NCI-H748 treated with DMSO at 0.1 percent for 48 hours (cell line): ENCODE measurements at places on chromosomes 12 and 14.

GRCh38 chr12:47190271-47190750 is 110.6 kb upstream of the AMIGO2 start:
- DNase-seq = no peak

- DNase-seq = no peak
Measured at GRCh38 chr12:132170094-132170636, 25.9 kb downstream of the NOC4L start.

DNA sequence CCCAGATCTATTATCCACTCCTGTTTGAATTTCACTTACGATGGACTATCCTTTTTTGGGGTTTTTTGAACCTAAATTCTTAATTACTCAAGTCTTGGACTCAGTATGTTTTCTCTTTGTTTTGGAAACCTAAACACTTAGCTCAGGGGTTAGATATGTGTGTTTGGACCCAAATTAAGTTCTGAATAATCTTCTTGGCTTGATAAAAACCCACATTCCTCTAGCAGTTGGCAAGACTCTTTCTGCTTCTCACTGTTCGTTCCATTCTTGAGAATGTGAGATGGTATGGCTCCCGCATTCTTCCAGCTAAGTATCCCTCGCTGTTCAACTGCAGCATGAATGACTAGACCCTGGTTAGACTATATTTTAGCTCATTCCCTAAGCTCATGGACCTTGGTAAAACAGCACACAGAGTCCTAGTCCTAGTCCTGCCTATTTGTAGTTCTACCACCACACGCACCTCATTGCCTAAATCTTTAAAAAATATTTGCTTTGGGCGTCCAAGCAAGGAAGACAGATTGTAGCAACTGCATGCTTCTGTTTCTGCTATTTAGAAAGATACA is 860.0 kb downstream of the RPS29 start:
- DNase-seq = no peak

DNA sequence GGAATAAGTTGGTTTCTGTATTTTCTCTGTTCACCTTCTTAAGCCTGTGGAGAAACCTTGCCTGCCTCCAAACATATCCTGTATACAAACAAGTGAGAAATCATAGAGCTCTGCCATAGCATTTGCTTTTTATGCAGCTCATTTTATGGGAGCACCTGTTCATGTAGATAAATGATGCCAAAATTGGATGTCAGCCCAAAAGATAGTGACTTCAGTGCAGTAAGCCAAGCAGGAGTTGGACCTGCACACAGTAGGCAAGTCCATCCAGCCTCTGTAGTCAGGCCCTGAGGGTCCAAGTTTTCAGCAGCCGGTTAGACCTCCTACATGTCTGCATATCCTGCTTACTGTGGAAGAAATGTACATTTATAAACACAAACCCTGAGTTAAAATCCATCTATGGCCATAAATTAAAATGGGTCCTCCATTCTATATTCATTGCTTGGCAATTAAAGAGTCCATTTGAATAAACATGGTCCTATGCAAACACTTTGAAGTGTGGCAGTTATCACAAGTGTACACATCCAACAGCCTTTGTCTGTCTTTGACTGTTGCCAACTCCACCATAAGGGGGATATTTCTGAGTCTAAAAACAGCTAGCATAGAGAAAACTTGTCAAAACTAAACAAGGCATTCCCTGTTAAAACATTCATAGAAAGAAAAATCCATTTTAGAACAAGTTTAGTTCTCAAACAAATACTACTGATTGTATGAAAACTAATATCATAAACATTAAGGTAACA is 847.8 kb downstream of the RPS29 start:
- peak; percentile 88 for DNase-seq

GRCh38 chr12:89742337-89743022 is 33.8 kb upstream of the ATP2B1 start:
- no peak for DNase-seq

DNA sequence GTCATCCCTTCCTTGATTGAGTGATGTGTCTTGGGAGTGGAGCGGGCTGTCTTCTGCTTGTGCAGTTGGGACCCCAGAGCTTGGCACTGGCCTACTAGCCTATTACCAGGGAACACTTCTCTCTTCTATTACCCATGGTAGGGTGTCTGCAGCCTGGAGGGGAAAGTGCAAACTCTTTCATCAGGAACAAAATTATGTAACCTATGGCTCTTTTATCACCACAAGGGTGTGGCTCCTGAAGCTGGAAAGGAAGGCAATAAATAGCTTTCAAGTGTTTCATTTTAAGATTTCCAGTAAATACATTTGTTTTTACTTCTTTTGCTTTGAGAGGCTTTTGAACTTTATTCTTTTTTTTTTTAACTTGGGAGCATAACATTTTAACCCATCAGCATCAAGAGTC is 349.7 kb upstream of the FAR2 start:
- DNase-seq = no peak

- no peak for DNase-seq
Measured at GRCh38 chr12:2355604-2356003, 302.8 kb downstream of the CACNA1C start.

DNA sequence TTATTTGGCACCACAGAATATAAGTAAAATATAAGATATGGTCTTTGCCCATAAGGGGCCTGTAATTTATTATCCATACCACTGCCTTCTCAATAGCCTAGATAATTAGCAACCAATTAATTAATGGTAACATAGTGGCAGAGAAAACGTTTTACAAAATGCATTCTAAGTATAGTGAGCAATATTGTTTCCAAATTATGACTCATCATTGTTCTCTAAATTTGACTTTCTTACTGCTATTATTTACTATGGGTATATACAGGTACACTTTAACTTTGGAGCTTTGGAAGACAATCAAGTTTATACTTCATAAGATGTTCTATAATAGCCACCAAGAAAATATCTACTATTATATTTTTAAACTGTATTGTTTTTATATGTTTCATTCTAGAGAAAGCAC is 26.7 kb downstream of the DCP1B start:
- no peak for DNase-seq

DNA sequence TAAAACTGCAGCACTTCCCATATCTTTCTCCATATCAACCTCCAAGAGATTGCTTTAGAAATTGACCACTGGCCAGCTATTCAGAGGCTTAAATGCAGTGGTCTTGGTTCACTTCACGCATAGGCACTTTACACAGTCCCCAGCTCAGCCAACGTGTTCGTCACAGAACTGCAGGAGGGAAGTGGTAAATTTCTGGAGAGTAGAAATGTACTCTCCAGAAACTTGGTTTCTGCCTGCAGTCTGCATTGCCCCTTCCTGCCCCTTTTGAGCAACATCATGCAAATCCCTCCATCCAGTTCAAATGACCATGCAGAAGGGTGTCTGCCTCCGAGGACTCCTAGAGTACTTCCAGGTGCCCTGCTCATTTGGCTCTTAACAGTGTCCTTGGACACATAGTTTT is 42.7 kb upstream of the NEDD1 start:
- no peak for DNase-seq

DNA sequence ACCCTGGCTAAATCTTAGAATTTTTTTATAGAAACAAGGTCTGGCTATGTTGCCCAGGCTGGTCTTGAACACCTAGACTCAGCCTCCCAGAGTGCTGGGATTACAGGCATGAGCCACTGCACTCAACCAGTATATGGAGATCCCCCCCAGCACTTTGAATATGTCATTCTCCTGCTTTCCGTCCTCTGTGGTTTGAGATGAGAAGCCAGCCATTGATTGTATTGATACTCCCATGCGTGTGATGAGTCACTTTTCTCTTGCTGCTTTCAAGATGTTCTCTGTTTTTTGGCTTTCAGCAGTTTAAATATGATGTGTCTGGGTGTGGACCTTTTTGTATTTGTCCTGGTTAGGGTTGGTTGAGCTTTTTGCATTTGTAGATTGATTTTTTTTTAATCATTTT is 75.2 kb upstream of the DNM1L start:
- DNase-seq = no peak

- no peak for DNase-seq
Measured at GRCh38 chr12:4956968-4957367, 47.3 kb downstream of the KCNA1 start.

DNA sequence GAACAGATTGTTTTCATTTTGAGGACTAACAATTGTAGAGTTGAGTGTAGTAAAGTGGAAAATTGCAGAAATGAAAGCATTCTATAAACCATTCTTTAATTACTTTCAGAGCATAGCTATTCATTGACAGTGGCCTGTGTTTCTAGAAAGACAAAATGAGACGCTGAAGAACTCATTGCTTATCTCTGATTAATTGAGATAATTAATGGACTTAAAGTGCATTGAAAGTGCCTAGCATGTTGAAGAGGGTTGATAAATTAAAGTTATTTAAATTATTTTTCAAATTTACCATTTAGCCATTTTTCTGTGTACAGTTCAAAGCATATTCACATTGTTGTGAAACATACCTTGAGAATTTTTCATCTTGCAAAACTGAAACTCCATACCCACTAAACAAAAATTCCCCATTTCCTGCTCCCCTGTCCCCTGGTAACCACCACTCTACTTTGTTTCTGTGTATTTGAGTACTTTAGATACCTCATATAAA is 57.4 kb downstream of the DAAM1 start:
- DNase-seq = no peak

DNA sequence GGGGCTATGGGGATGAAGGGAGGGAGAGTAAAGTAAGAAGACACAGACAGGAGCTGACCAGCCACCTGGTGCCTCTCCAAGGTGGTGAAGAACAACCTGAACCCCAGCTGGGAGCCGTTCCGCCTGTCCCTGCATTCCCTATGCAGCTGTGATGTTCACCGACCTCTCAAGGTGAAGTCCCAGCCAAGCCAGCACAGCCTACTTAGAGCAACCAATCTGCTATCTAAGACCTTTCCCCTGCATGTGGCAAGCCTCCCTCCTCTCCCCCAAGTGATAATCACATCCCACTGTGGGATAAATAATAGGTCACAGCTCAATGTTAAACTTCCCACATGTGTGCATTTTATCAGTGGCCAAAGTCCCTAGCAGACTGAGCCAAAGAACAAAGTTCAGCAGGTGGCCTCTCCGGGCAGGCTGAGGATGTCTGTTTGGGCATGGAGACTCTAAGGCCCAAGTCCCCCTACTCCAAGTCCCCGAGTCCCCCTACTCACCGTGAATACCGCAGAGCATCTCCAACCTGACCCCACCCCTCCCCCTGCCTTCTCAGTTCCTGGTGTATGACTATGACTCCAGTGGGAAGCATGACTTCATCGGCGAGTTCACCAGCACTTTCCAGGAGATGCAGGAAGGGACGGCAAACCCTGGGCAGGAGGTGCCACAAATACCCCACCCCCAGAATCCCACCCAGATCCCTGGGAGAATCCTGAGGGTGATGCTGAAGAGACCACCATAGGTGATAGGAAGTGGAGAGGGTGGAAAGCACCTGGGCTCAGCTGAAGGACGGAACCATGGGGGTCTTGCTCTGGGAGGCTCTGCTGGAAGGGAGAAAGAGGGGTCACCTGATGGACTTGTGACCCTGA is 3.5 kb downstream of the CPNE6 start:
- no peak for DNase-seq

DNA sequence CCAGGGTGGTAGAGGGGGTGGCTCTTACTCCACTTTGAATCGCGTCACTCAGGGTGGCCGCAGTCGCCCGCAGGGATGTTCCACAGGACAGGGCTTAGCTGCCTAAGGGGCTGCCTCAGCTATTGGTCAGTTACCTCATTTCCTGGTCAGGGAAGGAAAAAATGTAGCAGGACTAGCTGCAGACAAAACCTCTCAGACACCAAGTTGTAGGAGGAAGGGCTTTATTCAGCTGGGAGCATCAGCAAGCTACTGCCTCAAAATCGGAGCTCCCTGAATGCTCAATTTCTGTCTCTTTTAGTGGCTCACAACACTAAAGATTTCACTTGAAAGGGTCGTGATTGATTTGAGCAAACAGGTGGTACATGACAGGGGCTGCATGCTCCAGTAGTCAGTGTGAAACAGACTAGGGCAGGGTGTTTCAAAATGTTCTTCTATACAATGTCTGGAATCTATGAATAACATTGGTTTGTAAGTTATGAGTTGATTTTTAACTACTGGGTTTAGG is 6.4 kb upstream of the CLEC6A start:
- DNase-seq = no peak

DNA sequence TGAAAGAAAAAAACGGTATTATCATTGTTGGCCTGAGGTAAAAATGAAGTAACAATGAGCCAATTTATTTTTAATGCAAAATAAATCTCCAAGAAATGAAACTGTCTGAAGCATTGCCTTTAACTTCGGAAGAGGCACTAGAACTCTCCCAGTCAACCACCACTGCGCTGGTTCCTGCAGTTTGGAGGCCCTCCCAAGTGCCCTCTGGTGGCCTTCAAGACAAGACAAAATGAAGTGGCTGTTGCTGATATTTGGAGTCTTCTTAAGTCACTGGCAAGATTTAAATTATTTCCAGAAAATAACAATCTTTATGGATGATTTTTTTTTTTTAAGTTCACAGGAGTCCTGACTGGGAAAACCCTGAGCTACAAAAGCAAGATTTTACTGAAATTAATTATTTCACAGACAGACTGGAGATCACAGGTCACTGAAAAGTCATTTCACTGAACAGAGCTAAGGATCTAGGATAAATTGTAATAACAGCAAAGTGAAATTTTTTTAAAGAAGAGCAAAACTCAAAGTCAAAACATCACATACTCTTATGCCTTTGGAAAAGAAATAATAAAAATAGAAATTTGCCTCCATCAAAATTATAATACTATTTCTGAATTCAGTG is 58.2 kb downstream of the DICER1 start:
- DNase-seq = peak; percentile 23

GRCh38 chr12:54368025-54368708 is 3.9 kb upstream of the GPR84 start:
- no peak for DNase-seq

DNA sequence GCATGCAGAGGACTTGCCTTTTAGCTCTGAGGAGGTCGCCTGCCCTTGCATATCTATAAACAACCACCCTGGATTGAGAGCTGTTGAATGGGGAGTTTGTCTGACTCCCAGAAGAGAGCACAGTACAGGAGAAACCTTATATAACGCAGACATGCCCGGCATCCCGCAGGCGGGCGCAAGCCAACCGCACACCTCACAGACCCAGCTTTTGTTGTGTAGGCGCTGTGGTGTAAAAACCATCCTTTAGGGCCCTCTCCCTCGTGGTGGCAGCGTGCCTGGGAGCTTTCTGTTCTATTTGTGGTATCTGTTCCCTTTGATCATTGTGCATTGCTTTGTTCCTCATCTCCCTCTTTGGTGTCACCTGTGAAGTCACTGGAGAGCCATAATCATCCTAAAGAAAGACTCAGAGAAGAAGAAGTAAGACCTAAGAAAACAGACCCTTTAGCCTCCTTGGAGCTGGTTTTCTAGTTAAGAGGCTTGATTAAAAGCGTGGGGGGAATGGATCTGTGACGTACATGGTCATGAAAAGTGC is 77.7 kb downstream of the ETV6 start:
- no peak for DNase-seq
